ENCODE measurements at places on chromosomes 11 and 22.

DNA sequence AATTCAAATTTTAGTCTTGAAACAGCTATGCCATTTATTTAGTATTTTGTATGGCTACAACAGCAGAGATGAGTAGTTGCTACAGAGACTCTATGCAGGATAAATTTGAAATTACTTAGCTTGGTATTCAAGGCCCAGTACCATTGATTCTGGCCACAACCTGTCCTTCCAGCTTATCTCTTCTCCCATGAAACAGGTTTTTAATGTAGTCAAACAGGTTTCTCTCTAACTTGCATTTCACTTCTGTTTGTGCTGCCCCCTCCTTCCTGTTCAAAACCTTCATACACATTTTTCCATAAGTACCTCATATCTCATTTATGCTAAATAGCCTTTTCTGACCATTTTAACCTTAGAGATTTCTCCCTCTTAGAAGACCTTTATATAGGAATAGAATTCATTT is 3.3 kb downstream of the USP47 start:
- DNase-seq = no peak

GRCh38 chr11:99766811-99767210 is 746.1 kb downstream of the CNTN5 start:
- DNase-seq = no peak

GRCh38 chr11:135043434-135043833 is 631.4 kb upstream of the B3GAT1 start:
- no peak for DNase-seq

GRCh38 chr11:33828604-33829429 is 54.5 kb upstream of the FBXO3 start:
- DNase-seq = no peak

- no peak for DNase-seq
Observed at GRCh38 chr11:98703779-98704556, 316.8 kb upstream of the CNTN5 start.

All from stimulated activated CD4-positive, alpha-beta T cell treated with anti-CD3 and anti-CD28 coated beads, TNF-alpha, amount 100 ng/mL, for 1 hour (primary cell).